Fibroblast of skin of right quadriceps (primary cell): ENCODE measurements at places on chromosomes 7 and 10.
A peak's percentile ranks its signal among the peaks of the same experiment; 100 is the strongest.

- DNase-seq, result no peak
Observed at GRCh38 chr10:74778436-74779094, 47.8 kb upstream of the KAT6B start.

- no peak for DNase-seq
Observed at GRCh38 chr10:81570878-81571794, 303.9 kb upstream of the NRG3 start.

- DNase-seq, result no peak
Observed at GRCh38 chr10:7829289-7829834, 11.1 kb downstream of the TAF3 start.

- peak; percentile 60 for DNase-seq
Observed at GRCh38 chr10:33801705-33802104, 467.2 kb upstream of the NRP1 start.

GRCh38 chr7:27802999-27803398 is 63.0 kb downstream of the TAX1BP1 start:
- DNase-seq, result peak; percentile 21

- no peak for DNase-seq
Observed at GRCh38 chr10:48476279-48476982, 128.4 kb downstream of the ARHGAP22 start.

DNA sequence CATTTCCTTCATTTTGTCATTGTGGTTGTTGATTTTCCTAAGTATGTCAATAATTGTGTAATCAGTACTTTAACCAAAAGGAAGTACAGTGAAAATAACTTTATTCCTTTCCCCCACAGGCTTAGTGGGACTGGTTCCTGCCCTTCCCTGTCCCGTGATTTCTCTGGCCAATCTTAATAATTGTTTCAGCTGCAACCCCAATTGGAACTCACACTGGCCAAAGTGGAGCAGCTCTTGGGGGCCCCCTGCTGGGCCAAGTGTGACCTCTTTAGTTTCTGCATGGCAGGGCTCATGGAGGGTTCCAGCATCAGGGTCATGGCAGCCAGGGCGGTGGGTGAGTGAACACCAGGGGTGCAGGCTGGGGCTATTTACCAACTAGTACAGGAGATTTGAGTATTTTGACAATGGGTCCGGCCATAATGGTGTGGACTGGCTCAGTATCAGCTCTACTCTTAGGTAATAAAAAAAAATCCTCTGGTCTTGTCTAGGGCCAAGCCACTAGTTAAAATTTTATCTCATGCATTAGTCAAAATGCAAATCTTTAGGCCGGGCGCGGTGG is 31.7 kb downstream of the CYCS start:
- DNase-seq, result peak; percentile 67

DNA sequence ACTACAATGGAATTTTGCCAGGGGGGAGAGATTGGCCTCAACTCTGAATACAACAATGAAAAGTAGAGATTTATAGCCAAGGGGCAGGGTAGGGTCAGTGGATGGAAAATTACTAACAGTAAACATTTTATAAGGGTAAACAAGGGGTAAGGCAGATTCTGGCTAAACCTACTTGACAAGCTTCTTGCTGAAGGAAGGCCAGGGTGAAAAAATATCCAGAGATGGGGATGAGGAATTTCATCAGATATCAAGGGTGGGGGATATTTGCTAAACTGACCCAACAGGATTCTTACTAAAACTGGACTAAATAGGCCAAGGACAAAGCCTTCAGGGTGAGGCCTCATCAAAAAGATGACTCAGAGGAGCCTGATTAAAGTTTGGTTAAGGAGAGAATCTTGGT is 156.3 kb downstream of the RTKN2 start:
- DNase-seq, result no peak

- no peak for DNase-seq
Observed at GRCh38 chr10:117944676-117945447, 101.9 kb downstream of the RAB11FIP2 start.

GRCh38 chr7:141244435-141244834 is 170.6 kb downstream of the TMEM178B start:
- no peak for DNase-seq

GRCh38 chr7:38385682-38386081 is 112.2 kb upstream of the TARP start:
- no peak for DNase-seq

- DNase-seq, result no peak
Observed at GRCh38 chr7:126398851-126399529, 853.8 kb downstream of the GRM8 start.

GRCh38 chr7:157612664-157613561 is 276.1 kb downstream of the DNAJB6 start:
- DNase-seq, result no peak

DNA sequence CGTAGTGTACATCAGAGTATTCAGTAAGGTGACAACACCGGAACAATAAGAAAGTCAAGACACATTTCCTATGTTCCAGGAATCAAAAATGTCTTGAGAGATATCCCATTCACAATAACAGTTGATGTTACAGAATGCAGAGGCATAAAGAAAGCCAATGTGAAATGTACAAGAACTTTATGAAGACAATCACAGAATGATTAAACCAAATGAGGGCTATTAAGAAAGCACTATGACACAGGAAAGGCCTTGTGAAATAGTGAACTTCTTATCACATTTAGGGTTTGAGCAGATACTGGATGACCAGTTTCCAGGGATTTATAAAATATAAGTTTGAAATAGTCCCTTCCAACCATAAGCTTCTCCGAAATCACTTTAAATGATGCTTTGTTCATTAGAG is 52.7 kb downstream of the VWDE start:
- no peak for DNase-seq

GRCh38 chr10:102118867-102119266 is 1.3 kb downstream of the LDB1 start:
- peak; percentile 41 for DNase-seq

DNA sequence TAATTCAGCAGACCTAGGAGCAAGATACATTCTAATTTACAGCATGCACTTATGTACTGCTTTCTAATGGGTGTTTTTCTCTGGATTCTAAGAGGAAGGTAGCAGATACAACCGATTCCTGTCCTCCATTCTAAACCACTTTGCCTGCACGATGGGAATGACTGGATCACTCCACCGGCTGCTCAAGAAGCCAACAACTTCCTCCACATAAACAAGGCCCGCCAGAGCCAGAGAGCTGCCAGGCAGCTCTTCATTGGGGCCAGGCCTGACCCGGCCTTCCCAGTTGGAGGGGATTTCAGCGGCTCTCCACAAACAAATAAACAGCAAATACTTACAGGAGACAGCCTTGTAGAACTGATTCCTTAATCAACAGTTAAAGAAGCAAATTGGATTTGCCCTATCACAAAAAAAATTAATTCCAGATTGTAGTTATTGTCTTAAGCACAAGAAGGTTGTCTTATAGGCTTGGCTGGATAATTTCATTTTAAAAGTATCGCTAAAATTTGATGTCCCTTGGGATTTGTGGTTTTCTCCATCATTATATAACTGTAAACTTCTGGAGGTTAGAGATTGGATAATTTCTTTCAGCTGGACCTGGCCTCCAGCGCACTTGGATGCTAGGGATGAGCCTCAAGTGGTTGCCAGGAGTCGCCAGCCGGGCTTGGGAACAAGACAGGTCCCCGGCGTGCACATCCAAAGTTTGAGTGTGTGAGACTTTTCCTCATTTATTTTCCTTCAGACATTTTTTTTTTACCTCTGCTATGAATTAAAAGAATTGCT is 20.9 kb downstream of the EBF3 start:
- DNase-seq, result peak; percentile 29

DNA sequence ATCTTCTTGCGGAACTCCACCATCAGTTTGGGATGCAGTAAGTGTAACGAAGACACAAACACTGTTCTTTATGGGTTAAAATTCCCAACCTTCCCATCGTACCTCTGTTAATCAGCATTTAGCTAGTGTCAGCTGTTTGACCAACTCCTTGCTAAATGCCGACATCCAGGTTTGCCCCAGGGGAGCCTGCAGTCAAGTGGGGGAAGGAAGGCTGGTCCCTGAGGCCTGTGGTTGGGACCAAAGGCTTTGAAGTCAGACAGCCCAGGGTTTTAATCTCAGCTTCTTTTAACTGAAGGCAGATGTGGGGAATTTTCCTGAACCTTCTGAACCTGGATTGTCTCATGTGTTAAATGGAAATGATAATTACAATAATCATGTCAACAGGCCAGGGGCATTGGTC is 443.7 kb downstream of the GLRX3 start:
- no peak for DNase-seq

- peak; percentile 87 for DNase-seq
Observed at GRCh38 chr10:76082956-76083355, 651.5 kb downstream of the LRMDA start.

- no peak for DNase-seq
Observed at GRCh38 chr10:133010095-133010842, 67.9 kb upstream of the CFAP46 start.

- no peak for DNase-seq
Observed at GRCh38 chr7:46035166-46035565, 114.1 kb upstream of the IGFBP3 start.

DNA sequence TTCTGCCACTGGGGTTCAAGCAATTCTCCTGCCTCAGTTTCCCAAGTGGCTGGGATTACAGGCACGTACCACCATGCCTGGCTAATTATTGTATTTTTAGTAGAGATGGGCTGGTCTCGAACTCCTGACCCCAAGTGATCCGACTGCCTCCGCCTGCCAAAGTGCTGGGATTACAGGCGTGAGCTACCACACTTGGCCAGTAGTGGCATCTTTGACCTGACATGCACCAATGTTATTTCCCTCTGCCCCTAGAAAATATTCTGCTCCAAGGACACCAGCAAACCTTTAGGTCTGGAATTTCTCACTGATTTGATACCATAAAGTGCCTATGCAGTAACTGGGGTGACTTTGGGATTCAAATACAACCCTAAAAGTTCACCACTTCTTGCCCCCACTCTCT is 179.4 kb downstream of the ARID5B start:
- DNase-seq, result no peak

DNA sequence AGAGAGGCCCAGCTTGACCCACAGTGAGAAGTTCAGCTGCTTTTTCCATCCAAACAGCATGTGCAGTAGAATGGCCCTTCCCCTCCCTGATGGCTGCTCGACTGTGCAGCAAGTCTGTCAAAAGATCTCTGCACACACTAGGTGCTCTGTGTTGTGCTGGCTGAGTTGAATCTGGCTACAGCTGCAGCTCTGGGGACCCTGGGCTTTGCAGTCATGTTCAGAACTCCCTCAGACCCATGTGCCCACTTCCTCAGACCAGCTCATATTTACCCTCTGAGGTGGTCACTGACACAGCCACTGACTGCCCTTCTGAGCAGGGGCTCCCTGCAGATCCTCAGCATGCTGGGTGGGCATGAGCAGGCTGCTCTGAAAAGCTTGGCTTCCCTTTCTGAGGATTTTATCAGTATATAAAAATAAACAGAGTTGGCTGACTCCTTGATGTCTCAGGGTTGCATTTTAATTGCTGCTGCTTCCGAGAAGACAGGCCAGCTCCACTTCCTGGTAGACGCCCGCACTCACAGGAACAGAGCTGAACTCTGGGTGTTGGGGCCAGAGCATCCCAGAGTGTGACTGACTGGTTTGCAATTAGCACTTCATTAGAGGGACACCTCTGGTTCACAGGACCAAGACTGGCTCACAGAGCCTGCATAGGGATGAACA is 507.9 kb downstream of the RPS24 start:
- DNase-seq, result peak; percentile 61

DNA sequence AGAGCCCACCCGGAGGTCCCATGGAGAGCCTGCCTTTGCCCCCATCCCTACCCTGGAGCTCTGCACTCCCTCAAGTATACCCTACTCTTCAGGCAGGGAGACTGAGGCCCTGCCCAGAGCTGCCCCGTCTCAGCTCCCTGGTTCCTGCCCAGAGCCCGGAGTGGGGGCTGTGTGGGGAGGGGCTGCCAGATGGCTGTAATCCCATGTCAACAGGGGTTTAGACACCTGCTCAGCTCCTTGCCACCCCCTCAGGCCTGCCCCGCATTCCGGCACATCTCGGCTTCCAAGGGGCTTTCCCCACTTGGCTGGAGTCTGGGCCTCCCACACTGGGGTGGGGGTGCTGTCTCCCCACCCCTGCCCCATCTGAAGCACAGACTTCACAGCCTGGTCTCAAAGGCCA is 20.9 kb upstream of the LFNG start:
- DNase-seq, result no peak

DNA sequence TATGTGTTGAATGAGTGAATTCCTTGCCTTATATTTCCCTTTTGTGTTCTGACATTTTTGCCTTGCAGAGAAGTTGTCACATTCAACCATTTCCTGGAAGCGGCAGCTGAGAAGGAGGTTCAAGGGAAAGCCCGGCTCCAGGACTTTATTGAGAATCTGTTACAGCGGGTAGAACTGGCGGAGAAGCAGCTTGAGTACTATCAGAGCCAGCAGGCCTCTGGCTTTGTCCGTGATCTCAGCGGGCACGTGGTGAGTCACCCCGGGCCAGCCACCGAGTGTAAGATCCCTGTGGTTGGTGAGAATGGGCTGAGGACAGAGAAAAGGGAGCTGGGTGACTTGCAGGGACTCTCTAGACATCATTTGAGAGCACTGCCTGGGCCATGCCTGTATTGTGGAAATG is 14.2 kb downstream of the ZNF365 start:
- DNase-seq, result no peak

- DNase-seq, result peak; percentile 96
Observed at GRCh38 chr10:34280599-34281374, 534.3 kb downstream of the PARD3 start.

- DNase-seq, result no peak
Observed at GRCh38 chr10:111488668-111489067, 411.8 kb downstream of the ADRA2A start.

DNA sequence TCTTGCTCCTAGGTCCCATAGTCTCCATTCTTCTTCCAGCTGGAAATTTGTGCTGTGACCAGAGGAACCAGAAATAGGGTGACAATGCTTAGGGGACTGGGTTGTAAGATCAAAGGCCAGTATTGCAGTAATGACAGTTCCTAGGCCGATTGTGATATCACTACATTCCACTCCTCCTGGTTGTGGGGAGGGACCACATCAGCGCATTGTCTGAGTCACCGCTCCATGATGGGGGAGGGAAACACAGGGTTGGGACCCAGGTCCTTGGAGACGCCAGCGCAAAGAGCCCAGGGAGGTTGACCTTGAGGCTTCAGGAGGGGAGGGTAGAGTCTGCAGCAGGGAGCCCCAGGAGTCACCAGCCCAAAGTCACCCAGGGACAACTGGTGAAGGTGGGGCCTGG is 20.8 kb upstream of the GGCT start:
- DNase-seq, result no peak

DNA sequence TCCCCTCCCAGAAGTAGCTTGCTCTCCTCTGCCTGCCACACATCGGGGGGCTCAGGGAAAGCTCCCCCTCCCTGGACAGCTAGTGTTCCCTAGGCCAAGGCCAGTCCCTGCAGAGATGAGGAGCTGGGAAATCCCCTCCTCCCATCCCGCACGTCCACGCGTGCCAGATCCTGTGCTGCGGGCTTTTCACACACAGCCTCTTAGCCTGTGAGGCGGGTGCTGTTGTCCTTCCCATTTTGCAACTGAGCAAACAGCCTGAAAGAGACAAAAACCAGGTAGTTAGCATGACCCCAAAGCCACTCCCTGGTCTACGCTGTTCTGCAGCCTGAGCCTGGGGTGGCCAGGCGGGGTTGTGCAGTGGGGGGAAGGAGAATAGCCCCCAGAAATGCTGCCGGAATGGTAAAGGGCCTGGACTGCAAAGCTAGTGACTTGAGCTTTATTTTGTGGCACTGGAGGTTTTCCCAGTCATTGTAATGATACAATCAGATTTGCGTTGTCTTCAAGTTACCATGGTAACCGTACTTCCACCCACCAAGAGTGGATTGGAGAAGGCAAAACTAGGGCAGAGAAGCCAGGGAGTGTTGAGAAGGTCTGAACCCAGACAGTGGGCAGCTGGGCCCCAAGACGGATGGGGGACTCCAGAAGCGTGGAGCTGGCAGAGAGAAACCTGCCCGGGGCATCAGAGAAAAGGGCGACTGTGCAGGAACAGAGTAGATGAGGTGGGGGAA is 98.6 kb upstream of the KCTD7 start:
- no peak for DNase-seq

- no peak for DNase-seq
Observed at GRCh38 chr7:90597563-90598253, 1.6 kb downstream of the CDK14 start.
